ENCODE measurements at places on chromosomes 7 and 10.
A peak's percentile ranks its signal among the peaks of the same experiment; 100 is the strongest.

- peak; percentile 67 for DNase-seq
These were observed 1.1 kb upstream of the GPER1 start for GRCh38 chr7:1086588-1087464.

- no peak for DNase-seq
These were observed 1.2 kb downstream of the USP6NL start for GRCh38 chr10:11610166-11610825.

DNA sequence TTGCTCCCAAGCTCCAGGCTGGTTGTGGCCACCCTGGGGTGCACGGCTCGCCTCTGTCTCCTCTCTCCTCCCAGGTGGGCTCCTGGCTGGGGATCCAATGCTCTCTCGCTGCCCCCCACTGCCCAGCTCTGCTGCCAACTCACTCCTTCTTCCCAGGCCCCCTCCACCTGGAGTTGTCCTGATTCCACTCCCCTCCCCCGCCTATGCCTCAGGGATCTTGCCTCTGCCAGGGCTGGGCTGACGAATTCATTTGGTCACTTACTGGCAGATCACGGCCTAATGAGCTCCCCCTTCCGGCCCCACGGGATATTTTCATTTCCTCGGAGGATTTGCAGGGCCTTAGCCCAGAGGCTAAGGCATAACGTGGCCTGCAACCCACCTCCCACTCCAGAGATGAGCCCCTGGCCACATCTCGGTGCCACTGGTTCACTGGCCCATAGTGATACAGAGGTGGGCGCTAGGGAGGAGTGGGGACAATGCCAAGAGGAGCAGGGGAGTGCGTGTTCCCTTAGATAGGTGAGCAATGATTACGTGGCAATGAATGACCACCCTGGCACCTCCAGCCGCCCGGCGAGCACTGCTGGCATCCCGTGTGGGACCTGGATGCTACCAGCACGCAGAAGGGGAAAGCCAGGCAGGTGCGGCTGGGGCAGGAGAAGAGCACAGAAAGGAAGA, 344.6 kb upstream of the SHH start:
- peak; percentile 20 for DNase-seq

DNA sequence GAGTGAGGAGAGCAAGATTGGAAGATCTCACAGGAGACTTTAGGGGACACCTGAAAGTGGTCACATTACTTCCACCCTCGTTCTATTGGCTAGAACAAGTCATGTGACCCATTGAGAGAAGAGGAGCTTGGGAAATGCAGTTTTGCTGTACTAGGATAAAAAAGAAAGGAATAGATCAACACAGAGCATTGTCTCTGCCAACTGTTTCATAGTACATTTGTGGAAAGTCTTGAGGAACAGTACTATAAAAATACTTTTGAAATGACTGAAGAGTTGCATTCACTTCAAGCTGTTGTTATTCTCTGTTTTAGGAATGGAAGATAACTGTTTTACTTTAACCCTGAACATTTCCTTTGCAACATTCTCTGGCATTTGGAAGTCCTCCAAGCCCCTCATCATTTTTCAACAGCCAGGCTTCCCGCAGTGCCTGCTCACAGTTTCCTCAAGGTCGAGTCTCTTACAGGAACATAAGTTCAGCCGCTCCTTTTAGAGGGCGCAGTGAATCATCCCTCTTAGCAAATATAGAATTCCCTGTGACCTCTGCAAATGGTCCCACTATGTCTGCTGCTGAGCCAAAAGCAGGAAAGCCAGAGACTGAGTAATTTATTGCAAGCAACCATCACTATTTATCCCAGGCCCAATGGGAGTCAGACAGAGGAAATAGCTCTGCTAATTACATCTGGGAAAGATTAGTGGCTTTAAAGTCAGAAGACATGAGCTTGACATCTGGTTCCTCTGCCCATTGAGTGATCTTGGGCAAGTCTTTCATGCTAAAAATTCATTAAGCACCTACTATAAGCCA, 40.7 kb downstream of the MRPL32 start:
- DNase-seq, result peak; percentile 39

GRCh38 chr10:129788215-129788614, 175.9 kb downstream of the EBF3 start:
- no peak for DNase-seq

DNA sequence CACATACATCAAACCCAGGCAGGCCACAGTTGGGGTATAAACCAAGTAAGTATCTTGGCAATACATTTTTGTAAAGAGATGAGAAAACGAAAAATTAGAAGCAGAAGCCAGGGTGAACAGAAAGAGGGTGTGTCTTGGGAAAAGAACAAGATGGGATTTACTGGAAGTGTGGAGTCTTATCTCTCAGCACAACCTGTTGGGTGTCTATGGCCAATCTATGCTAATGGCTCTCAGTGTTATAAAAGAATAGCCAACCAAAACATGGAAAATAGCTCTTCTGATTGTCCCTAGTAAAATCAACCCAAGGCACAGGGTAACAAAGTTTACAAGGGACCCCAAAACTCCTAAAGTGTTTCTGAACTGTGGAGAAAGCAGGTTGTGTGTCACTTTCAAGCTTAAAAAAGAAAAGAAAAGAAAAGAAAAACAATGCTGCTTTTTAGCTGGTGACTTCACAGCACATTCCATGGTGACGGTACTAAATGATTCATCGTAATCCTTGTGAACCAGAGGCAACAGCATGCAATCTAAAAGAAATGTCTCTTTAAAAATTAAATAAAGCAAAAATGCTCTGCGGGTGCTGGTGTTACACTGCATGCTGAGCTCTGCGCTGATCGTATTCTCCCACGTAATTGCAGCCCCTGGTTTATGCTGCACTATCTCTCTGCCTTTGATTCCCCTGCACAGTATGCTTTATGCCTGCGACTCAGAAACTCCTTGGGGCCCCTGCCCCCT, 100.8 kb downstream of the C10orf90 start:
- no peak for DNase-seq

DNA sequence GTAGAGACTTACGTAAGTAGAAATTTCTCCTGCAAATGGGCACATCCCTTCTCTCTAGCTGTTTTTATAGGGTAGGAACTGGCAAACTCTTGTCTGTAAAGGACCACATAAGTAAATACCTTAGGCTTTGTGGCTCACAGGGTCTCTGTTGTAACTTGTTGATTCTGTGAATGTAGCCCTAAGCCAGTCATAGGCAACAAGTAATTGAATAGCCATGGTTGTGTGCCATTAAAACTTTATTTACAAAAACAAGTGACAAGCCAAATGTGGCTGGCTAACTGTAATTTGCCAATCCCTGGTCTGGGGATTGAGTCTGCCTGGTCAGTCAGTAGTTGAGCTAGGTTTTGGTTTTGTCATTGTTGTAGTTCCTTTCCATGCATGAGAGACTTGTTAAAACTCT, 5.3 kb upstream of the KLF6 start:
- no peak for DNase-seq

- DNase-seq, result no peak
These were observed 128.7 kb downstream of the AGMO start for GRCh38 chr7:15433151-15433550.

- no peak for DNase-seq
These were observed 10.8 kb upstream of the JCAD start for GRCh38 chr10:30070001-30070685.

GRCh38 chr7:92631850-92632487, 41.8 kb upstream of the FAM133B start:
- no peak for DNase-seq

DNA sequence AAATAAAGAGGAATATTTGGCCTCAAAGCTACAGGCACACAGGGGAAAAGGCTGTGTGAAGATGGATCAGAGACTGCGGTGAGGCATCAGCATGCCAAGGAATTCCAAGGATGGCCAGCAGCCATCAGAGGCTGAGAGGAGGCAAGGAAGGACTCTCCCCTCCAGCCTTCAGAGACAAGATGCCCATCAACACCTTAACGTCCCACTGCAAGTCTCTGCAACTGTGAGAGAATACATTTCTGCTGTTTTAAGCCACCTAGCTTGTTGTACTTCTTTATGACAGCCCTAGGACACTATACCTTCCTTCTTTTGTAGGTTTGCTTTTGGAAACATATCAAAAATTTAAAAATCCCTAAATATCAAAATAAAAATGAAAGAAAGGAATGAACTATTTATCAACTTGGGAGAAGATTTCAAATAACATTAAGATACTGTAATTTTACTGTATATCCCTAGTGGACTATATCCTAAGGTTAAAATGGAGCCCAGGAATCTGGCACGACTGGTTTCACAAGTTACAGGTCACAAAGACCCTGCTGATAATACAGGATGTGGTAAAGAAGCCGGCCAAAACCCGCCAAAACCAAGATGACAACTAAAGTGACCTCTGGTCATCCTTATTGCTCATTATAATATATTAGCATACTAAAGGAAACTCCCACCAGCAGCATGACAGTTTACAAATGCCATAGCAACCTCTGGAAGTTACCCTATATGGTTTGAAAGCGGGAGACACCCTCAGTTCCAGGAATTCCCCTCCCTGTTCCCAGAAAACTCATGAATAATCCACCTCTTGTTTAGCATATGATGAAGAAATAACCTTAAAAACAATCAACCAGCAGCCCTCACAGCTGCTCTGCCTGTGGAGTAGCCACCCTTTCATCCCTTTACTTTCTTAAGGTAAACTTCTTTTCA, 185.2 kb downstream of the AVL9 start:
- DNase-seq, result no peak

DNA sequence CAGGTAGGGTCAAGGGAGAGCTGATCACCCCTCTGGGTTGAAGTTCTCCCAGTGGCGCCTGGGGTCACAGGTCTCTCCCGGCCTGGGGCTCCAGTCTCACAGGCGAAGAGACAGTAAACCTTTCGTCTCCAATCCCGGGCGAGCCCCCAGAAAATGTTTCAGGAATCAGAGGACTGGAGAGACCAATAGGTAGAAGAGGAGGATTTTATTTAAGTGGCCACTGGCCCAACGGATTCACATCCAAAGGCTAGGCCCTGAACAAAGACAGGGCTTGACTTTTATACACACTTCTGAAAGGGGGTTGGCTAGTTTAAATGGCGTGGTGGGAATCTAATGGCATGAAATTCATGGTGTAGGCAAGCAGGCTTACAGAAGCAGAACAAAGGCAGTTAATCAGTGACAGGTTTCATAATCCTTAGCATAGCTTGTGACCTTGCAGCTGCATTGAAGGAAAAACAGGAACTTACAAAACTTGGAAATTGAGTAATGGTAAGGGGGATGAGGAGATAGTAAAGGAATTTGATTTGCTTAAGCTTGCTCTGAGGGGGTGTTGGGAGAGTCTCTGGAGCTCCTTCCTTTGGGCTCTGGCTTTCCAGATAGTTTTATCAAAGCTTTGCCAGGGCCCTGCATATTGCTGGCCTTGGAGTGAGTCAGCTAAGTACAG, 105.5 kb downstream of the TRIM24 start:
- no peak for DNase-seq

- no peak for DNase-seq
These were observed 135.8 kb downstream of the CAMK1D start for GRCh38 chr10:12484941-12485805.

DNA sequence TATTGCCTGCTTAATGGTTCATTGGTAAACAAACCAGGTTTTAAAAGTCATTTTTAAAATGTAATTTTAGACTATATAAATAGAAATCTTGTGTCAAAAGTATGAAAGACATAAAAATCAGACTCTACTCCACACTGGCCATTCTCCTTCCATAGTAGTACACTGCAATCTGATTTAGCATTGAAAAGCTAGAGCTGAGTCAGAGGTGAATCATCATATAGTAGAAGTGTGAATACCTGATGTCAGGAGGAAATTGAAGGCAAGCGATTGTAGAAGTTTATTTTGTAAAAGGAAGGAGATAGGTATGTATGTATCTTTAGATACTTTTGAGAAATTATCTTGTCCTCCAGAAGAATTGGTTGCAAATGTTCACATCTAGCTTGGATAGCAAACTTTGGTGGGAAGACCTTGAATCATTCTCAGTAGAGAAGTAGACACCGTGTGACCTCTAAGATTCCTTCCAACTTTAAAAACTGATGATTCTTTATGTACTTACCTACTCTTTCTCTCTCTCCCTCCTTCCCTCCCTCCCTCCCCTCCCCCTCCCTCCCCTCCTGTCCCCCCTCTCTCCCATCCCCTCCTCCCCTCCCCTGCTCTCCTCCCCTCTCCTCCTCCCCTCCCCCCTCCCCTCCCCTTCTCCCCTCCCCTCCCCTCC, 88.1 kb downstream of the BTAF1 start:
- no peak for DNase-seq

GRCh38 chr10:113788604-113789083, 37.2 kb downstream of the PLEKHS1 start:
- no peak for DNase-seq

DNA sequence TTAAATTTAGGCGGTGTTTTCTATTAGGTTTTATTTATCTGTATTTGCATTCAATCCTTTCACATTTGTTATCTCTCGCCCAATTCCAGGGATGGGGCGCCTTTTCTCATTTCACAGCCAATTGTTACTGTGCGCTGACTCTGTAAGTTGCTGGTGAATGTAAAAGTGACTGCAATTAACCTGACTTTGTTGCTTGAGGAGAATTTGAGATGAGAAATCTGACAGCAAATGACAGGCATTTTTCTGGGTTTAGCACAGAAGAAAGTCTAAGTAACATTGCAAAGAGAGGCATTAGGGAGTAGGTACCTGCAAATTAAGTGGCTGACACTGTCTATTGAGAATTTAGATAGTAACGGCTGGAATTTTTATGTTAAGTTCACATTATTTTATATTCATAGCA, 16.6 kb downstream of the FOXP2 start:
- DNase-seq, result no peak

DNA sequence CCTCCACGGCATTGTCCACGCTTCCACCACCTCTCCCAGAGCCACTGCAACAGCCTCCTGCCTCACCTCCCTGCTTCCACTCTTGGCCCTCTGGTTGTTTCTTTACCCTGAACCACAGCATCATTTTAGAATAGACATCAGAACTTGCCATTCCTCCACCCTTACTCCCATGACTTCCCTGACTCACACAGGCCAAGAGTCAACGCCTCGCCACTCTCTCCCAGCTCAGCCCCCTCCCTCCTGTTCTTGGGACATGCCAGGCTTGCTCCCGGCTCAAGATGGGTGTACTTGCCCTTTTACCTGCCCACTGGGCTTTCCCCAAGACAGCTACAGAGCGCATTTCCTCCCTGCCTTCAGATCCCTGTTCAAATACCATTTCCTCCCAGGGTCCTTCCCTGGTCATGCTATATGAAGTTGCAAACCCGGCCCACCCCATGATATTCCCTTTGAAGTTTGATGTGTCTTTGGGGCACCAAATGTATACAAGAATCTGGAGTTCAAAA, 429.1 kb downstream of the RPS24 start:
- DNase-seq, result no peak

DNA sequence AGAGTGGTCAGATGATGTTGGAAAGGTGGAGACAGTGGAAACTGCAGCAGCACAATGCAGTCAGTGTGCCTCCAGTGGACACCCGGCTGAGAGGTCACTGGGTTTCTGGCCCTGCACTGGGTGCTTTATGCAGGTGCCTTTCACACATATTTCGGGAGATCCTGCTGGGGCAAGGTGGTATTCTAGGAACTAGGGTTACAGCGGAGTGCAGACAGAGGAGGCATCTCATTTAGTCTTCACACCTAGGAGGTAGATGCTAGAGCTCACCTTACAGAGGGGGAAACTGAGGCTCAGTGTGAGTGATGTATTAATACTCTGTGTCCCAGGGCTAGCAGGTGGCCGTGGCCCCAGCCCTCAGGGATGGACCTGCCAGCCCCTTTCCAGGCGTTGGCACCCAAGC, 103.9 kb upstream of the KCTD7 start:
- DNase-seq, result no peak

Measured in left lung (tissue), 14 donors.